SJCRH30 (cell line): ENCODE measurements at places on chromosomes 7 and 10.

- no peaks in the 10 kb centered on the region for H3K27me3 ChIP-seq
- DNase-seq = no peak
- H3K4me3 ChIP-seq = no peak overlapping the region
- H3K4me1 ChIP-seq = no peaks in the 10 kb centered on the region
- no peaks in the 10 kb centered on the region for H3K36me3 ChIP-seq
- H3K27ac ChIP-seq = no peak overlapping the region
Observed at GRCh38 chr10:88455831-88456230, 127.3 kb downstream of the RNLS start.

DNA sequence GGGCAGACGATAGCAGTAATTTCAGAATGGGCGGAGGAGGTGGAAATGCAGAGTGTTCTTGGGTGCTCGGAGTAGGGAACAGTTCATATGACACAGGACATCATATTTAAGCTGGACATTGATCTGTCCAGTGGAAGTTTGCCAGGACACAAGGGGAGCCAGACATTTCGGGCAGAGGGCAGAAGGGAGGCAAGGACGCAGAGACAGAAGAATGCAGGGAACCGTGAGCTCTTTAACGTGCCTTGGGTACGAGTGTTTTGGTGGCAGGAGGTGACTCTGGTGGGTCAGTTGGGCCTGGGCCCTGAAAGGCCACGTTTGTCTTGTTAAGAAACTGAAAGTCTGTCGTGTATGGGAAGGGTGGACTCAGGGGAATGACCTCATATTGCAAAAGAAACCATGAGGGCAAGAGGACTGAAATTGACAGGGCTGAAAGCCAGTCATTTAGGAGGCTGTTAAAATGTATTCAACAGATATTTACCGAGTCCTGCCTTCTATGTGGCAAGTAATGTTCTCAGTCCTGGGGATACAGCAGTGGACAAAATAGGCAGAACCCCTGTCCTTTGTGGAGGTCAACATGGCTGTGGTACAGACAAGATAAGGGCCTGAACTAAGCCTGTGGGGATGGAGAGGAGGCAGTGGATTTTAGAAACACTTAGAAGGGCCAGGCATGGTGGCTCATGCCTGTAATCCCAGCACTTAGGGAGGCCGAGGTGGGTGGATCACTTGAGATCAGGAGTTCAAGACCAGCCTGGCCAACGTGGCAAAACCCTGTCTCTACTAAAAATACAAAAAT is 2.2 kb downstream of the OPTN start:
- no peak overlapping the region for H3K27ac ChIP-seq
- no peaks in the 10 kb centered on the region for H3K4me1 ChIP-seq
- no peaks in the 10 kb centered on the region for H3K36me3 ChIP-seq
- no peak overlapping the region for H3K4me3 ChIP-seq

GRCh38 chr7:148589640-148590039 is 926 bp upstream of the C7orf33 start:
- no peak for DNase-seq
- H3K27ac ChIP-seq = no peak overlapping the region
- no peak overlapping the region for H3K4me3 ChIP-seq
- no peaks in the 10 kb centered on the region for H3K36me3 ChIP-seq
- H3K4me1 ChIP-seq = peaks cover 34% of the 10 kb centered on the region
- H3K27me3 ChIP-seq = no peaks in the 10 kb centered on the region

- DNase-seq = no peak
- H3K27ac ChIP-seq = no peak overlapping the region
- no peaks in the 10 kb centered on the region for H3K4me1 ChIP-seq
- H3K27me3 ChIP-seq = no peaks in the 10 kb centered on the region
- no peaks in the 10 kb centered on the region for H3K36me3 ChIP-seq
- no peak overlapping the region for H3K4me3 ChIP-seq
Observed at GRCh38 chr10:5269791-5270190, 73.2 kb downstream of the AKR1C4 start.

DNA sequence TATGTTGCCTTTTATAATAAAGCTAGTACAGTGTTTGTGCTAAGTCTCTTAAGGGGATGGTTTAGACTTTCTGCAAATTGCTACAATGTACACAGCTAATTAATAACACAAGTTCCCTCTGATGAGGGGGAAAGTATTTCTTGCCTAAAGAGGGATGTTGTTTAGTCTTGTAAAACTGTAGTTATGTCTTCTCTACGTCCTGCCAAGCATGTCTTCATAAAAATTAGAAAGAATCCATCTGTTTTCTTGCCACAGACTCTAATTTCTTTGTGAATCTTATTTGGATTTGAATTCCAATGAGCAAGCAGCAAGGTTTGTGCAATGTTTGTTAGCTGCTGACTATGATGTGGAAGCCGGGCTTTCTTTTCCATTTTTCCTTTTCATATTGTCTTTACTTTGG is 28.2 kb downstream of the ADARB2 start:
- H3K27me3 ChIP-seq = no peaks in the 10 kb centered on the region
- H3K4me1 ChIP-seq = no peaks in the 10 kb centered on the region
- no peaks in the 10 kb centered on the region for H3K36me3 ChIP-seq
- no peak overlapping the region for H3K27ac ChIP-seq
- H3K4me3 ChIP-seq = no peak overlapping the region

DNA sequence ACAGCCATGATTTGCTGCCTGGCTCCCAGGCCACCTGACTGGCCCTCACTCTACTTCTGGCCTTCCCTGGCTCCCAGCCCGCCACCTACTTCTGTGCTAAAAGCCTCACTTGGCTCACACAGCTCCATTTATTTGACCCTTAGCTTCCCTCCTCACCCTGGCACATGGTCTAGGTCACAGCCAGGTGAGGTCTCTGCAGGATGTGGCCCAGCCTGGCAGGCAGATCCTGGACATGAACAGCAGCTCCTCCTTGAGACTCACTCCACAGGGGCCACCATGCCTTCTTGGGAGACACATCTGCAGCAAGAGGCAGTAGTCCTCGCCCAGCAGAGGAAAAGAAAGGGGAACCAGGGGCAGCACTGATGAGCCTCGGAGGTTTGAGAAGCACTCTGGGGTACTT is 64.6 kb downstream of the GRID1 start:
- H3K4me3 ChIP-seq = no peak overlapping the region
- no peaks in the 10 kb centered on the region for H3K4me1 ChIP-seq
- no peak for DNase-seq

GRCh38 chr7:120473352-120473751 is 200.4 kb downstream of the KCND2 start:
- H3K4me1 ChIP-seq = no peaks in the 10 kb centered on the region
- no peak for DNase-seq
- no peaks in the 10 kb centered on the region; the same call in 1 of the 2 replicates for H3K27me3 ChIP-seq
- H3K27ac ChIP-seq = no peak overlapping the region

DNA sequence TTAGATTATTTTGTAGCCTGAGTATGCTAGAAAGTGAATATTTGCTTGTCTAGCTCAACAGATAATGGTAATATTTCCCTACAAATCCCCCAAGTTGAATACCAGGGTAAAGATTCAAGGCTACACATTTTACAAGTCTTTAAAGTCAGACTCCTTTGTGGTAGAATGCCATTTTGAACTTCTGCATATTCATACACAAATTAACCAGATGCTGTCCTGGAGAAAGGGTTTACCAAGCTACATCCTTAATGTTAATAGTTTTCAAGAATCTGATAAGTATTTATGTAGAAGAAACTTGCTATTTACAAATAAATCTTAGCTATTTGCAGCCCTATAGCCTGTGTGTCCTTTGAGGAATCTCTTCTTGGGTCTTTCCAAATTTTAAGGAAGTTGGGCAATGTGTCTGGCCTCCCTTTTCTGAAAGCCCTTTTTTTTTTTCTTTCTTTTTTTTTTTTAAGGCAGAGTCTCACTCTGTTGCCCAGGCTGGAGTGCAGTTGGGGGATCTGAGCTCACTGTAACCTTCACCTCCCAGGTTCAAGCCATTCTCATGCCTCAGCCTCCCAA is 82.6 kb downstream of the CPEB3 start:
- H3K36me3 ChIP-seq = no peaks in the 10 kb centered on the region
- no peak overlapping the region for H3K4me3 ChIP-seq
- no peak for DNase-seq
- H3K4me1 ChIP-seq = 0 out of 2 replicates have a peak, but pooled peaks cover 3% of the 10 kb centered on the region
- no peaks in the 10 kb centered on the region for H3K27me3 ChIP-seq

DNA sequence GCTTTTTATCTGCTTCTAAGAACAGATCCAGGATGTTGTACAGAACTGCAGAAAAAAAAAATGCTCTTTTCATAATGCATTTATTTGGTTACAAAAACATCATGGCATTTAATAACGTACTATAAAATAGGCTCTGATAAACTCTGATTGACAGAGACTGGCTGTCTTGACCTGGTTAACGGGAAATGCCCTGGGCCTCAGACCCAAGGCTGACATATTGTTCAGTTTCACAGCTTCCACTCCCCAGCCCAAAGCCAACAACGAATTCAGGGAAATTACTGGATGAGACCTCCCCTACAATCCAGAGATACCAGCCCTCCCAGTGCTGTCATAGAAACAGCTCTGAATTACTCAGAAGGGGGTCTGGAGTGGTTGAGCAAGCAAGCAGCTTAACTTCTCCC is 260.1 kb downstream of the CREB5 start:
- no peak overlapping the region for H3K4me3 ChIP-seq
- H3K4me1 ChIP-seq = peaks cover 9% of the 10 kb centered on the region; the same call in 1 of the 2 replicates
- no peak overlapping the region for H3K27ac ChIP-seq
- DNase-seq = no peak
- H3K36me3 ChIP-seq = no peaks in the 10 kb centered on the region
- H3K27me3 ChIP-seq = no peaks in the 10 kb centered on the region

DNA sequence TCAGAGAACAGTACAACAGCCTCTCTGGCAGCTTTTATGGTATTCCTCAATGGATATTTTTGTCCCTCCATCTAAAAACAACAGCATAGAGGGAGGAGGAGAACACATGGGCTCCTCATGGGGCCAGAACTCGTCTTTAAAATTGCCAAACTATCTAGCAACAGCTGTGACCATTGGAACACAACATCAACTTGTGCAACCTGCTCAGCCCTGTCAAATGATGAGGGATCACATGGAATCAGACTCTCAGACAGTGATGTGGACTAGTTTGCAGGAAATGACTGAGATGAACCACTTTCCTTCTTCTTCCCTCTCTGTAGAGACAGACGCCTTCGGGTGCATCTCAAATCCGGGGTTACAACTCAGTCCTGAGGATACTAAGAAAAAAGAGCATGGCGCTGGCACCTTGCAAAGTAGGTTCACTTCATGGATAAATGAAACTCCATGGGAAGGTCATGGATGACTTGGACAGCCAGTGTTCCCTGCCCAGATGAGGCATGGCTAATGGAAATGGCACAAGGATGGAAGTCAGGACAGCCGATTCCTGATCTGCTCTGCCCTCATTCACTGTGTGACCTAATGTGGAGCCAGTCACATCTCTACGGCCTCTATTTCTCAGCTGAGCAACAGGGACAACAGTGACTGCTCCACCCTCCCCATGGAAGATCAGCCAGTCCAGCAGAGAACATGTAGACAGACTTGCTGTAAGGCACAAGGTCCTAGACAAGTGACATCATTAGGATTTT is 24.6 kb upstream of the DGKI start:
- DNase-seq = no peak
- peaks cover 4% of the 10 kb centered on the region; the same call in 1 of the 2 replicates for H3K36me3 ChIP-seq
- H3K4me3 ChIP-seq = no peak overlapping the region
- no peaks in the 10 kb centered on the region for H3K4me1 ChIP-seq
- H3K27me3 ChIP-seq = no peaks in the 10 kb centered on the region

GRCh38 chr7:93188870-93189634 is 37.2 kb downstream of the HEPACAM2 start:
- no peak overlapping the region for H3K4me3 ChIP-seq
- no peak overlapping the region for H3K27ac ChIP-seq
- H3K27me3 ChIP-seq = peaks cover 9% of the 10 kb centered on the region
- no peak for DNase-seq
- no peaks in the 10 kb centered on the region for H3K36me3 ChIP-seq

GRCh38 chr10:78630944-78631838 is 437.6 kb upstream of the ZMIZ1 start:
- DNase-seq = no peak
- no peak overlapping the region for H3K27ac ChIP-seq
- 0 out of 2 replicates have a peak, but pooled peaks cover 3% of the 10 kb centered on the region for H3K27me3 ChIP-seq
- no peak overlapping the region for H3K4me3 ChIP-seq
- H3K4me1 ChIP-seq = no peaks in the 10 kb centered on the region

DNA sequence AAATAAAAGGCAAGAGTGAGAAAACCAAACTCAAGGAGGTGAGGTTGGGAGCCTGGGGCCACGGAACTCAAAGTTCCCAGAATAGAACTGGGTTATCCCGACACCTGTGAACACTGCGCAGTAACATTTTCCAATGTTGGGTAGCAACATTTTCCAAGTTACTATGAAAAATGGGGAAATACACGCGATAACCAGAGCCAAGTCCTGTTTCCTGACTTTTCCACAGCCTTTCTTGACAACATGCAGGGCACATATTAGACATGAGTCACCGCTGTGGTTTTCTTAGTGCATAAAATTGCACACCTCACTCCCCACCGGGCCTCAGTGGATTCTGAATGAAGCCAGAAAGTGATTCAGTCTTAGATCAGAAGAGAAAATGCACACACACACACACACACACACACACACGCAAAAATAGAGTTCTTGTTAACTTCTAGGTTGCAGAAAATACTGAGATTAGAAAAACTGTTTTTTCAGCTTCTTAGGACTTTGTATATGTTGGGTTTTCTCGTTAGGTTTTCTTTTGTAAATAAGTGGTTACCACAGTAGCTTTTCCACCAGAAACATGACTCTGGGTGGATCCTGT is 70.0 kb downstream of the CAMK1D start:
- DNase-seq = no peak
- no peaks in the 10 kb centered on the region for H3K4me1 ChIP-seq
- no peaks in the 10 kb centered on the region for H3K27me3 ChIP-seq

- H3K4me1 ChIP-seq = no peaks in the 10 kb centered on the region
- no peaks in the 10 kb centered on the region for H3K27me3 ChIP-seq
- no peak overlapping the region for H3K27ac ChIP-seq
- H3K4me3 ChIP-seq = no peak overlapping the region
- no peaks in the 10 kb centered on the region for H3K36me3 ChIP-seq
- no peak for DNase-seq
Observed at GRCh38 chr10:19845503-19846368, 29.5 kb downstream of the PLXDC2 start.

DNA sequence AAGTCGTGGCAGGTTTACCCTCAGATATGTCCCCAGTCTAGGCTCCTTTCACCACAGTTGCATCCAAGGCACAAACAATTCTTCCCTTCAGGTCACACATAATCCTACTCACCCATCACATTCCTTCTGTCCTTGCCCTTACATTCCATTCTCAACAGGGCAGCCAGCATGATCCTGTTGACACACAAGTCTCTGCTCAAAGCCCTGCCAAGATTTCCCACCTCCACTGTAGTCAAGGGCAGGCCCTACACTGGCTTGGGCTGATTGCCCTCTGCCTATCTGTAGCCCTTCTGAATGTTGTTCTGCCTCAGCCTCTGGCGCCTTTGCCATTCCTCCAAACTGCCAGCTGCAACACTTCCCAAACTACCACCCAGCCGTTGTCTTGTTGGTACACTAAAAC is 187.9 kb upstream of the AKR1E2 start:
- no peak overlapping the region for H3K27ac ChIP-seq
- no peak overlapping the region for H3K4me3 ChIP-seq
- H3K4me1 ChIP-seq = no peaks in the 10 kb centered on the region
- no peaks in the 10 kb centered on the region for H3K36me3 ChIP-seq
- DNase-seq = no peak
